ENCODE measurements at places on chromosomes 3 and 15. TPM values are rescaled to one million over a fixed set of nuclear protein-coding genes. Genes with fewer than 3 reads are reported as not detected.

DNA sequence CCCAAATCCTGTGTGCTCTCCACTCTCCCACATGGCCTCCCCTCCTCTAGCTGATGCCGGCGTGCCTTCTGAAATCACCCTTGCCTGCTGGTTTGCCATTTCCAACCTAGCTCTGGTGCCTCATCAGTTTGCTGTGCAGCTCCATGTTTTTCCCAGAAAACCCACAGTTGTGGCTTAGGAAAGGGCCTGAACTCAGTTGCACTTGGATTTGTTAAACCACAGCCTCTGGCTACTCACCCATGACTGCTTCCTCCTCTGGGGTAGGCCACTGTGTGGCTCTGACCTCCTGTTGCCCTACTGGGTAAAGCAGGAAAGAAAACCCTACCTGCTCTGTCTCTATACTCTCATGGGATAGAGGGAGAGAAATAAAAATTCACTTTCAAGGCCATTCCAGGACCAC, 97.3 kb downstream of the DAPK2 start:
- H3K4me1 ChIP-seq, result peaks cover 2% of the 10 kb centered on the region
- no peak for DNase-seq
- no peaks in the 10 kb centered on the region for H3K36me3 ChIP-seq
- peaks cover 2% of the 10 kb centered on the region for H3K27me3 ChIP-seq
- H3K27ac ChIP-seq, result no peak overlapping the region

GRCh38 chr15:31389576-31389975, 62.9 kb downstream of the KLF13 start:
- no peak overlapping the region for H3K4me3 ChIP-seq
- H3K27ac ChIP-seq, result no peak overlapping the region
- peaks cover 23% of the 10 kb centered on the region for H3K27me3 ChIP-seq
- peaks cover 15% of the 10 kb centered on the region for H3K4me1 ChIP-seq

GRCh38 chr3:150636258-150636657, 33.1 kb downstream of the SELENOT start:
- no peaks in the 10 kb centered on the region for H3K27me3 ChIP-seq
- peaks cover 3% of the 10 kb centered on the region for H3K36me3 ChIP-seq
- no peak overlapping the region for H3K4me3 ChIP-seq

DNA sequence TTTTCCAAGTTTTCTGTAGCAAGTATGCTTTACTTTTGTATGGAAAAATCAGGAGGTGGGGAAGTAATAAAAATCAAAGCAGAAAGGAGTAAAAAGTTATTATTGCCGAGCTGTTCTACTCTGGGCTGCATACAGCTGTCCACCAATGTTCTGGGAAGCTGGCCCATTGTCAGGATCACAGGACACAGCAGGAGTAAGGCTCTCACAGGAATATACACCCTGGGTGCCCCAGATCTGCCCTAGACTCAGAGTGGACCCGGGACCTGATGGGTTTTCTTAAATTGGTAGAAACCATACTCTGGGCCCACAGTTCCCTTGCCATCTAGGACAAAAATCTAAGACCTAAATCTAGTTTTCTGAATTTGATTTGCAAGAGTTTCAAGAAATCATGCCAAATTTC, 60.4 kb downstream of the TNIK start:
- H3K27me3 ChIP-seq, result no peaks in the 10 kb centered on the region
- H3K4me1 ChIP-seq, result peaks cover 23% of the 10 kb centered on the region
- H3K36me3 ChIP-seq, result no peaks in the 10 kb centered on the region
- no peak overlapping the region for H3K27ac ChIP-seq
- DNase-seq, result no peak

DNA sequence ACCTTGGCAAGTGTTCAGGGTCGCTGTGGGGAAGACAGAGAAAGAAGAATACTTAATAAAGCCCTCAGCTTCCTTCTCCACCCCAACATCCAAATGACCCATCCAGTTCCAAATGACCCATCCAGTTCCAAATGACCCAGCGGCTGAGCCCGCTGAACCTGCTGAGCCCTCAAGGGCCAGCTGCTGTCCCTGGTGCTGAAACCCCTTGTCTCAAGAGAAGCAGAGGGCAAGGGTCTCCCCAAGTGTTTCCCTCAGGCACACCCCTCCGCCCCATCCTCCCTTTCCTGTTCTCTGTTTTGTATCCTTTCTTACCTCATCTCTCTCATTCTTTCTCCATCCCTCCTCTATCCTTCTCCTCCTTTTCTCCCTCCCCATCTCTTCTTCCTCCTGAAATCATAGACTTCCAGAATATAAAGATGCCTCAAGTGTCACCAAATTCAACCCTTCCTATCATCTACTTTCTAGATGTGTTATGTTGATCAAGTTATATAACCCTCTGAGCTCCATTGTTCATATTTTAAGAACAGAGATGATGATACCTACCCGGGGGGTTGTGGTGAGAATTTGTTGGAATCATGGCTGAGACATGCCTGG, 29.0 kb downstream of the CCDC33 start:
- H3K4me3 ChIP-seq, result no peak overlapping the region
- H3K4me1 ChIP-seq, result peaks cover 7% of the 10 kb centered on the region
- no peaks in the 10 kb centered on the region for H3K36me3 ChIP-seq

- H3K27ac ChIP-seq, result no peak overlapping the region
- no peaks in the 10 kb centered on the region for H3K27me3 ChIP-seq
- H3K4me3 ChIP-seq, result no peak overlapping the region
- no peaks in the 10 kb centered on the region for H3K36me3 ChIP-seq
These were observed 436.4 kb upstream of the KCNMB2 start for GRCh38 chr3:178099862-178100261.

DNA sequence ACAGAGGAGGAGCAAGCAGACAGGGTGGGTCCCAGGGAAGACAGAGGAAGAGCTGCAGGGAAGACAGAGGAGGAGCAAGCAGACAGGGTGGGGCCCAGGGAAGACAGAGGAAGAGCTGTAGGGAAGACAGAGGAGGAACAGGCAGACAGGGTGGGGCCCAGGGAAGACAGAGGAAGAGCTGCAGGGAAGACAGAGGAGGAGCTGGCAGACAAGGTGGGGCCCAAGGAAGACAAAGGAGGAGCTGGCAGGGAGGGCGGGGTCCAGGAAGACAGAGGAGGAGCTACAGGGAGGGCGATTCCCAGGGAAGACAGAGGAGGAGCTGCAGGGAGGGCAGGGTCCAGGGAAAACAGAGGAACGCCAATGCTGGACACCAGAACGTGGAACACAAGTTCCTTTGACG, 66.5 kb downstream of the PLXNA1 start:
- DNase-seq, result no peak
- H3K4me1 ChIP-seq, result peaks cover 6% of the 10 kb centered on the region
- H3K4me3 ChIP-seq, result no peak overlapping the region
- no peaks in the 10 kb centered on the region for H3K27me3 ChIP-seq
- H3K36me3 ChIP-seq, result no peaks in the 10 kb centered on the region

DNA sequence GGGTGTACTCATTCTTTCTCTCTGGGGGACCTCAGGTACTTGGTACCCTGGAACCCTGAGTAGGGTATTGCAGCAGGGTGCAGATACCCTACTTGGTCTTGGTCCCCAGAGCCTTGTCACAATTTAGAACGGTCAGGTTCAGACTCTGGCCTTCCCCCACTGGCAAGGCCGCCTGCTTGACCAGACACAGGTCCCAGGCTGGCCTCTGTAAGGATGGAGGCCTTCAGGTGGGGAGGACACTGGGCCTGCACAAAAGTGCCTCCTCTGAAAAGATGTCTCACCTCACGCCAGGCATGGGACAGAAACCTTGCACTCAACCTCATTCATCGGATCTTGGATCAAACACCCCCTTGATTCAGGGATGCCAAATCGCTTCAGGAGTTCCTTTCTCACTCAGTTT, 158.4 kb downstream of the KLF13 start:
- H3K27ac ChIP-seq, result no peak overlapping the region
- H3K4me1 ChIP-seq, result no peaks in the 10 kb centered on the region
- no peak for DNase-seq

DNA sequence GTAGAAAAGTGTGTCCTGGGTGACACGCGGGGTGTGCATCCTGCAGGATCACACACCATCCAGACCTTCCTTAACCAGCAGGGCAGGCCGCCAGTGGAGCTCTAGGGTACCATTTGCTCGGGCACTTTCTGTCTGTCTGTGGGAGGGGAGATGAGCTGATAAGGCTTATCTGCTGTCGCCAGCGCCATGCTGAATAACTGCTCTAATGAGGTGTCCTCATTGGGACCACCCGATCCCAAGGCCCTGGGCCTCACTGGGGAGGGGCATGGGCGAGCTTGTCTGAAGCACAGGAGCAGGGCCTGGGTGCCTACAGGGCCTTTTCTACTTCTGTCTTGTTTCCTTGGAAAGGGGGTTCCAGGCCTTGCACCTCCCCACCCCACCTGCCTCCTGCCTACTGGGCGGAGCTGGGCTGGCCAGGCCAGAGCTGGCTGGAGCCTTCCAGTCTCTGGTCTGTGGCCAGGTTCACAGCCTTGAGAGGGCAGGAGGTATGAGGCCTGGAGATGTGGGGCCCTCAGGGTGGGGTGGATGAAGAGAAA, 2.5 kb upstream of the GATA2 start:
- peaks cover 40% of the 10 kb centered on the region for H3K27me3 ChIP-seq
- H3K27ac ChIP-seq, result peak overlapping the region; percentile 49
- H3K4me3 ChIP-seq, result peak overlapping the region; percentile 45
- H3K36me3 ChIP-seq, result peaks cover 6% of the 10 kb centered on the region
- peaks cover 56% of the 10 kb centered on the region for H3K4me1 ChIP-seq

DNA sequence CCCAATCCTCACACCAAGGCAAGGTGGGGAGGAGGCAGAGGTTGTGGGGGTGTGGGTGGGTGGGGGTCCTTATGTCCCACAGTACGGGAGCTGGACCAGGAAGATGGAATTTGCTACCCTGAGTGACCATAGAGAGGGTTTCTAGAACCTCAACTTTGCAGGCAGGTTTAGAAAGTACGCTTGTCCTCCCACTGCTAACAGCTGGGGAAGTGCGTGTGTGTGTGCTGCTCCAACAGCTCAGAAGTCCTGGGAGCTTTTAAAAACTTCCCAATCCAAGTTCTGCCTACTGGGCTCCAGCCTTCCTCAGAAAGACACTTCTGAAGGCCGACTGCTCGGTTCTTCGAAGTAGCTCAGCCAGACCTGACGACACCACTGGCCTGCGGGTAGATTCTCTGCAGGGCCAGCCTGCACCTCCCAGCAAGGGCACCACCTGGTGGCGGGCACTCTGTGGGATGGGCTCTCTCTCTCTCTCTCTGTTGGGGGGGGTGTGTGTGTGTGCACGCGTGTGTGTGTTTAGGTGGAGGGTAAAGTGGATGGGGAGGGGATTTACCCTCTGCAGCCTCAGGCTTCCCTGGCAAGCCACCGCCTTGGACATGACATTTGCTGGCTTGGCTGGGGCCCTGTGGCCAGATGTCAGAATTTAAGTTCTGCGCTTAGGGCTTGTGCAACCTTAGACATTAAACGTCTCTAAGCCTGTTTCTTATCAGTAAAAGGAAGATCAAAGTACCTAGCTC, 15.6 kb downstream of the TMEM158 start:
- peaks cover 4% of the 10 kb centered on the region for H3K27me3 ChIP-seq
- peak overlapping the region; percentile 63 for H3K27ac ChIP-seq
- peaks cover 19% of the 10 kb centered on the region for H3K4me1 ChIP-seq
- DNase-seq, result peak; percentile 80

GRCh38 chr3:161560008-161560637, 63.5 kb downstream of the OTOL1 start:
- H3K4me1 ChIP-seq, result peaks cover 27% of the 10 kb centered on the region
- no peaks in the 10 kb centered on the region for H3K36me3 ChIP-seq
- peak overlapping the region; percentile 47 for H3K4me3 ChIP-seq
- peaks cover 2% of the 10 kb centered on the region for H3K27me3 ChIP-seq
- DNase-seq, result peak; percentile 69
- no peak overlapping the region for H3K27ac ChIP-seq

- H3K27me3 ChIP-seq, result peaks cover 32% of the 10 kb centered on the region
- no peak overlapping the region for H3K27ac ChIP-seq
- no peak overlapping the region for H3K4me3 ChIP-seq
These were observed 285.3 kb downstream of the SV2B start for GRCh38 chr15:91385311-91385710.

- DNase-seq, result no peak
- peak overlapping the region; percentile 18 for H3K27ac ChIP-seq
- peaks cover 46% of the 10 kb centered on the region for H3K36me3 ChIP-seq
- H3K27me3 ChIP-seq, result no peaks in the 10 kb centered on the region
- peaks cover 4% of the 10 kb centered on the region for H3K4me1 ChIP-seq
These were observed 20.0 kb downstream of the PDE12 start for GRCh38 chr3:57575966-57576626.

GRCh38 chr3:96996009-96996408, 181.6 kb downstream of the EPHA6 start:
- H3K4me3 ChIP-seq, result no peak overlapping the region
- DNase-seq, result no peak

DNA sequence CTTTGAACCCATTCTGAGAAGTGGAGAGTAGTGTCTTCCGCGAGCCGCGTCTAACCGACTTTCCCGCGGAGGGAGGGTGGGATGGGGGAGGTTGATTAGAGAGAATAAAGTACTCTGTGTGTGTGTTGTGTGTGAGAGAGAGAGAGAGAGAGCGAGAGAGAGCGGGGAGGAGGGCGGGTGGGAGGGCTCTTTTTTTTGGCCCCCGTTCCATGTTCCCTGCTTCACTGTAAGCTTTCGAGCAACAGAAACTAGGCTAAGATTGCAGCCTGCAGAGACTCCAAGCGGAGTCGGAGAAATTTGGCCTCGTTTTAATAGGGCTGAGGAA, 1.6 kb upstream of the MEIS2 start:
- peak overlapping the region; percentile 100 for H3K27ac ChIP-seq
- peaks cover 17% of the 10 kb centered on the region for H3K36me3 ChIP-seq
- no peak for DNase-seq
- H3K27me3 ChIP-seq, result peaks cover 2% of the 10 kb centered on the region

- H3K27ac ChIP-seq, result no peak overlapping the region
- H3K4me3 ChIP-seq, result no peak overlapping the region
- H3K27me3 ChIP-seq, result peaks cover 5% of the 10 kb centered on the region
- no peak for DNase-seq
- no peaks in the 10 kb centered on the region for H3K4me1 ChIP-seq
- H3K36me3 ChIP-seq, result no peaks in the 10 kb centered on the region
These were observed 131.2 kb downstream of the KLF13 start for GRCh38 chr15:31457631-31458526.

- H3K36me3 ChIP-seq, result no peaks in the 10 kb centered on the region
- DNase-seq, result no peak
- no peaks in the 10 kb centered on the region for H3K4me1 ChIP-seq
- no peaks in the 10 kb centered on the region for H3K27me3 ChIP-seq
These were observed 196.8 kb upstream of the MBNL1 start for GRCh38 chr3:152071924-152072323.

Gene TEX55
- not detected for total RNA-seq

Gene ACKR4
- total RNA-seq, result not detected

Gene PDE8A
- total RNA-seq, result 33.5 TPM

Gene FOXL2
- not detected for total RNA-seq

Gene ZNF385D
- 3.7 TPM for total RNA-seq

Gene SIDT1
- total RNA-seq, result not detected

Gene FOXB1
- total RNA-seq, result not detected

Gene KIF9
- total RNA-seq, result 5.9 TPM

Gene HRG
- not detected for total RNA-seq

Gene COMMD2
- total RNA-seq, result 52.4 TPM
